ENCODE measurements at places on chromosomes 5 and 9.

DNA sequence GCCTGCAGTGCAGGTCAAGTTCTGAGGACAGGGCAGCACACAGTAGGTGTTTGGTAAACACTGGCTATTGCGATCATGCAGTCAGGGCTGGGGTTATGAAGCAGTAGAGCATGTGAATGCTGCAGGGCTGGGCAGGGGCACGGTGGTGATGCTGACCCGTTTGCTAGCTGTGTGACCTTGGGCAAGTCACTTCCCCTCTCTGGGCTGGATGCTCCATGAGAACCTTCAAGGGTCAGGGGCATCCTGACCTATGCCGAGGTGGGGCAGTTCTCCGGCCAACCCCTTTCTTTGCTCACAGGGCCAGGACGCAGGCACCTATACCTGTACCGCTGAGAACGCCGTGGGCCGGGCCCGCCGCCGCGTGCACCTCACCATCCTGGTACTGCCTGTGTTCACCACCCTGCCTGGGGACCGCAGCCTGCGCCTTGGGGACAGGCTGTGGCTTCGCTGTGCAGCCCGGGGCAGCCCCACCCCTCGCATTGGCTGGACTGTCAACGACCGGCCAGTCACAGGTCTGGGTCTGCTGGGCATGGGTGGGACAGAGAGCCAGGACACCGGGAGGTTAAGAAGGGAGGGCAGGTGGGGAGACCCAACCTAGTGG lies 39.0 kb upstream of the ASS1 start:
- DNase-seq = no peak

GRCh38 chr5:112681481-112681908 lies 56.2 kb upstream of the APC start:
- no peak for DNase-seq

- DNase-seq = no peak
Observed at GRCh38 chr5:125575891-125576505, 829.6 kb upstream of the ZNF608 start.

DNA sequence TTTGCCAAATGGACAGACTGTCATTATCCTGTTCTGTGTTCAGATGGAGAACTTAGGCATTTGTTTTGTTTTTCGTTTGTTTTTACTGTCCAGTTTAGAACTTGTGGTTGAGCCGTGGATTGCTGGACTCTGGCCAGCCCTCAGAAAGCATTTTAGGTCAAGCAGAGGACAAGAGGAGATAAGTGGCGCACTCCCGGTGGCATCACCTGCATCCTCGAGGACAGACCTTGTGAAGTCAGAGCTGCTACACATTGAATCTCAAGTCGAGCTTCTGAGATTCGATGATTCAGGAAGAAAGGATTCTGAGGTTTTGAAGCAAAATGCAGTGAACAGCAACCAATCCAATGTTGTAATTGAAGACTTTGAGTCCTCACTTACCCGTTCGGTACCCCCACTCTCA lies 8.9 kb downstream of the MTRR start:
- no peak for DNase-seq

DNA sequence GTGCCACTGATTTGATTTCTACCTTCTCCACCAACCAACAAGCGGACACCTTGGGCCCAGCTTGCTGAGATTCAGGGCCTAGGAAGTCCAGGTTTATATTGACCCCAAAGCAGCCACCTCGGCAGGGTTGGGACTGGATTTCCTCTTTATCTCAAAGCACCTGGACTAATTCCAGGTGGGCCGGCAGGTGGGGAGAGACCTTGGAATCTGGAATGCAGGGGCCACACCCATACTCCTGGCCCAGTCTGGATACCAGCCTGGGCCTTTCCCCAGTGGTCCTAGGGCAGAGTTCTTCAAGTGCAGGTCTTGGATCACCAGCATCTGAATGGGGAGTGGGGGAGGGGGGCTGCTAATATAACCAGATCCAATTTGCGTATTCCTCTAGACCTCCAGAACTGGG lies 93.1 kb downstream of the PCDH1 start:
- no peak for DNase-seq

DNA sequence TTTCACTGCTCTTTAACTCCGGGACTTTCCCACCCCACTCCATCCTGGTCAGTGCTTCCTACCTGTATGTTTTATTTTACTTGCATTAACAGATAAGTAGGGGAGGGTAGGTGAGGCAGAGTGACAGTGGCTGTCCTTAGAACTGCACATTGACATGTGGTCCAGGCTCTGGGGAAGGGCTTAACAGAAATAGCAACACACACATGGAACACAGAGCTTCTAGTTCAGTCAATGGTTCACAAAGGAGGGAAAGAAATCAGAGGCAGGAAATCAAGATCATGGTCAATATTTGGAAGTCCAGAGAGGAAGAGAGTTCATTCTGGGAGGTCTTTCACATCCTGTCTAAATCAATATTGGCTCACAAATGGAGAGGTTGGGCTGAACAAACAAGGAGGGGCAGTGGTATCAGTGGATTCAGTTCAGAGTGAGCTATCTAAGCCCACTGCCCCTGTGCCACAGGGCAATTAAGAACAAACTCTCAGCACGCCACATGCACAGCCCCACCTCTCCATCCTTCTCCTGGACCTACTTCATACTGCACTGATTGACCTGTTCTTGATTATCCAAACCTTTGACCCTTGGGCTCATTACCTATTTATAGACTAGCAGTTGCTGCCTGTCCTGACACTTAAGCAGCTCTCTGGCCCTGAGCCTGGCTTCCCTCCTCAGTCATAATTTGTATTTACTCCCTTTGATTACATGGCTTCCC lies 6.2 kb upstream of the VPS13A start:
- DNase-seq = no peak

DNA sequence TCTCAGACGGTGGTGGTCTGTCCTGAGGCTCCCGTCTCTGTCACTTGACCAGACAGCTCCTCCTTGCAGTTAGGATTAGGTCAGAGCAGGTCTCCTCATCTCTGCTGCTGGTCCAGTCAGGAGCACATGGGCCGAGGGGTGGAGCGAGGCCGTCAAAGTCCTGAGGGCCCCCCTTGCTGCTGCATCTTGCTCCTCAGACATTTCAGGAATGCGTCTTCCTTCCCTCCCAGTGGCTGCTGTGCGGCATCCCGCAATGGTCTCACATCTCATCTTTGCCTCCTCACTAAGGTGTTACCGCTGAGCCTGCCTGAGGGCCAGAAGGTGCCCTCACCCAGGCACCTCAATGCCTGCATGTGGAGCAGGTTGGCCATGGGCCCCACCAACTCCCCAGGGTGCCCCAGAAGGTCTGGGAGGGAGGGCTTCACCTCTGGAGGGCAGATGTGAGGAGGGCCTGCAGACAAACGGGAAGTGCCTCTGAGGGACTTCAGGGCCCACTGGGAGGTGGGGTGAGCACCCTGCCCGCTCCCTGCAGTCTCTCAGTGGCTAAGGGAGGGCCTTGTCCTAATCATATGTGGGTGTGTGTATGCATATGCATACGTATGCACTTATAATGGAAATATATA lies 137.7 kb upstream of the LMX1B start:
- no peak for DNase-seq

- DNase-seq = no peak
Observed at GRCh38 chr9:130276121-130276520, 10.6 kb downstream of the HMCN2 start.

DNA sequence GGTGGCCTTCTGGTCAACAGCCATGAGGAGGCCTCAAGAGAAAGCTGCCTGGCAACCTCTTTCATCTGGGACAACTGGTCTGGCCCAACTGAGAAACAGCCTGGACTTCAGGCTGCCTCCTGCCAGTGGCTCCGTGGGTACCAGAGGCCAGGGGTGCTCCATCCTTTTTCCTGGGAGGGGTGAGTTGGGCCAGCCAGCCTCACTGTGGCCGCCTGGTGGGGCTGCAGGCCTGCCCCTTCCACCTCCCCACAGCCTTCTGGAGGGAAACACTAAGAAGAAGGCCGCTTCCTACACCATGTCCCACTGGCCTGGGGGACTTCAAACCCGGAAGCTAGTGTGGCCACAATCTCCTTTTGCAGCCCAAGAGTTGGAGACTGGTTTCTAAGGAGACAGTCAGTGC lies 13.8 kb upstream of the NKD2 start:
- DNase-seq = no peak

- no peak for DNase-seq
Observed at GRCh38 chr5:39476843-39477220, 52.1 kb upstream of the DAB2 start.

GRCh38 chr9:96883922-96884321 lies 29.6 kb upstream of the ZNF782 start:
- no peak for DNase-seq

GRCh38 chr9:78304357-78304756 lies 7.4 kb downstream of the PSAT1 start:
- no peak for DNase-seq

Measured in stimulated activated CD4-positive, alpha-beta T cell treated with anti-CD3 and anti-CD28 coated beads, Interleukin-2, amount 100 ng/mL, for 24 hours (primary cell).